ENCODE measurements at places on chromosomes 13 and 19. TPM values are rescaled to one million over a fixed set of nuclear protein-coding genes. Genes with fewer than 3 reads are reported as not detected.
A peak's percentile ranks its signal among the peaks of the same experiment; 100 is the strongest.

MEF2B gene
- total RNA-seq, result not detected

ADGRE3 gene
- total RNA-seq, result not detected

KPTN gene
- total RNA-seq, result 18.1 TPM

PRTN3 gene
- total RNA-seq, result not detected

ENOX1 gene
- total RNA-seq, result 0.68 TPM

SIGLEC12 gene
- total RNA-seq, result not detected

KCNJ14 gene
- total RNA-seq, result 0.69 TPM

EDNRB gene
- total RNA-seq, result 2.2 TPM

MYPOP gene
- 0.07 TPM for total RNA-seq

EBPL gene
- total RNA-seq, result 82.9 TPM

- peak; percentile 76 for DNase-seq
Measured at GRCh38 chr19:45200568-45200967, 22.0 kb downstream of the BLOC1S3 start.

- peak; percentile 83 for DNase-seq
Measured at GRCh38 chr19:6551607-6552450, 21.0 kb downstream of the TNFSF9 start.

DNA sequence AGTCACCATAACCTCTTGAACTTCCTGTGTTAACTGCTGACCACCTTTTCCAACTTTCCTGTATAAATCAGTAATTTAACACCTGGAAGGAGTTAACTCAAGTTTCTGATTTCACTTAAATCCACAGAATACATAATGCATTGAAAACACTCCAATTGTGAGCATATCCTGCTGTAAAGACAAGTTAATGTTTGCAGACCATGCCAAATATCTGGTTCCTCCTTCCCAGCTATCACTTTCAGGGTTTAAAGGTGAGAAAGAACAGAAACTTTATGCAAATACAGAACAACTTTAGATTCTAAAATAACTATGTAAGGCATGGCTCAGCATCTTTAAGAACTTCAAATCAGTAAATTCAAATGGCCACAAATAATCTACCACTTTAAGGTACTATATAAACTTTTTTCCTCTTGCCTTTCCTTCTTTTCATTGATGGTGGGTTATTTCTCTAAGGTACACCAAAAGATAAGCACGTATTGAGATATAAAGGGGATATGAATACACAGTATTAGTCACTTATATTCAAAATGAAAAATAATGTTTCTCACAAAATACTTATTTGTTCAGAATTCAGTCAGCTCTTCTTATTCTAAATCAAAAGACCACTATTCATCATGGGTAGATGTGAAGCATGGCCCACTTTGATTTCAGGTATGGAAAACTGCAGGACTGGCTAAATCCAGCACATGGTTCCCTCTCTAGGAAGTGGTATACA lies 6.6 kb upstream of the TPTE2 start:
- no peak for DNase-seq

DNA sequence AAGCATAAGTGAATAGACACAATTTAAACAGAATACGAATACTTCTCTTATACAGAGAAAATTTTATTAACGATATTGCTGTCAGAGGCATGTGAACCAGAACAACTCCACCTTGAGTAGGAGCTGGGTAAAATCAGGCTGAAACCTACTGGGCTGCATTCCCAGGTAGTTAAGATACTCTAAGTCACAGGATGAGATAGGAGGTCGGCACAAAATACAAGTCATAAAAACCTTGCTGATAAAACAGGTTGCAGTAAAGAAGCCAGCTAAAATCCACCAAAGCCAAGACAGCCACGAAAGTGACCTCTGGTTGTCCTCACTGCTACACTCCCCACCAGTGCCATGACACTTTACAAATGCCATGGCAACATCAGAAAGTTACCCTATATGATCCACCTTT lies 49.2 kb upstream of the TRPC4 start:
- DNase-seq, result no peak

- no peak for DNase-seq
Measured at GRCh38 chr19:58558066-58558622, at the start of gene UBE2M. Gene UBE2M, minus strand, starts transcription at chr19:58558611. Its CDS starts 230 bp downstream, at chr19:58558381.

- no peak for DNase-seq
Measured at GRCh38 chr13:95535243-95535642, 17.3 kb upstream of the CLDN10 start.

DNA sequence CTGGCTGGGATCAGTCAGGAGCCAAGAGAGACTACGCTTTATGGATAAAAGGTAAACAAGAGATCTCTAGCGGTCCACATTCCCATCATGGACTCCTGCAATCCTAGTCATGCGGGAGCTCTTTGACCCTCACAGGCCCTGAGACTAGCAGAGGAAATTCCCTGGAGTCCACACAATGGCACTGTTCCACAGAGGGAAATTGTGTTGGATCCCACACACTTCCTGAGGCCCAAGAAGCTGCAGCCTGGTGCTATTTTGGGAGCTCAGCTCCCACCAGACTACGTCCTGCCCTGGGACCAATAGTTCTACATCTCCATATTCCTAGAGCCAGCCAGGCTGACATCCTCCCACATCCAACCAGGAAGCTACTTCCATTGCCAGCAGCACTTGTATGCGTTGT lies 2358.4 kb downstream of the PCDH9 start:
- no peak for DNase-seq

GRCh38 chr13:31234729-31235128 lies 35.0 kb downstream of the B3GLCT start:
- no peak for DNase-seq

DNA sequence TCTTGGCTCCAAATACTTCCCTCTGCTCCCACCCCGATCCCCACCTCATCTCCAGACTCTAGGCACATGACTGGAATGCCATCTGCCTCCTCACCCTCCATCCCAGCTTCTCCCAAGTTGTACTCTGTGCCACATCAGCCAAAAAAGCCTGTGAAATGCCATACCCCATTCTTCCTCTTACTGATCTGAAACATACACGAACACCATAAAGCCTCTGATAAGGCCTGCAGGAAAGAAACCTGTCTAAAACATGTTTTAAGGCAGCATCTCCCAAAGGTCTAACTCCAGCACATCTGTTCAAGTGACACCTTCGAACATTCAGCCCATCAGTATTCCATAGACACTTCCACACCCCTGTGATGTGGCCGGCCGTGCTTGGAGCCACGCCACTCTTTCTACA lies 5.6 kb downstream of the GRIK5 start:
- no peak for DNase-seq

DNA sequence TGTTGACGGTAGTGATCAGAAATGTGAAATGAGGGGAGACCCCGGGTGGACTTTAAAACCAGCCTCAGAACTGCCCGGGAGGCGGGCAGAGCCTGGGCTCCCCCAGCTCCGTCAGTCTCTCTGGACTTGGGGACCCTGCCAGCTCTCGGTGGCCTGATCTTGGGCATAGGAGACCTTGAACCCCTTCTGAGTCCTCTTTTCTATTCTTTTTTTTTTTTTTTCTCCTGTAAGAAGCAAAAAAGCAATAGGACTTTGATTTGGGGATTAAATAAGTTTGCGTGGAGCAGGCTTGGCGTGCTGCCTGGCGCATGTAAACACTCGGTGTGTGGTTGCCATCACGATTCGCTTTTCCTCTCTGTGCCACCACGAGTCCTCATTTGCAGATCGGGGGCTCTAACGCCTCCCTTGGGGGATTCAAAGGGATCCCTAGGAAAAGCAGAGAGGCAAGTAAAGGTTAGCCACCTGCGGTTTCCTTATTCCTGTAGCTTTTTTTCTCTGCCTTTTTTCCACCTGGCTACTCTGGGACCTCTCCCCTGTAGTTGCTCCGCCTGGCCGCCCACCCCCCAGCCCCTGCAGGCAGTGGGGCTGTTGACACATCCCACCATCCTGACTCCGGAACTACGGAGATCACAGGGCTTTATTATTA lies 1.3 kb downstream of the SAFB start:
- DNase-seq, result peak; percentile 39

GRCh38 chr13:20118268-20119140 lies 42.3 kb downstream of the GJA3 start:
- peak; percentile 63 for DNase-seq

DNA sequence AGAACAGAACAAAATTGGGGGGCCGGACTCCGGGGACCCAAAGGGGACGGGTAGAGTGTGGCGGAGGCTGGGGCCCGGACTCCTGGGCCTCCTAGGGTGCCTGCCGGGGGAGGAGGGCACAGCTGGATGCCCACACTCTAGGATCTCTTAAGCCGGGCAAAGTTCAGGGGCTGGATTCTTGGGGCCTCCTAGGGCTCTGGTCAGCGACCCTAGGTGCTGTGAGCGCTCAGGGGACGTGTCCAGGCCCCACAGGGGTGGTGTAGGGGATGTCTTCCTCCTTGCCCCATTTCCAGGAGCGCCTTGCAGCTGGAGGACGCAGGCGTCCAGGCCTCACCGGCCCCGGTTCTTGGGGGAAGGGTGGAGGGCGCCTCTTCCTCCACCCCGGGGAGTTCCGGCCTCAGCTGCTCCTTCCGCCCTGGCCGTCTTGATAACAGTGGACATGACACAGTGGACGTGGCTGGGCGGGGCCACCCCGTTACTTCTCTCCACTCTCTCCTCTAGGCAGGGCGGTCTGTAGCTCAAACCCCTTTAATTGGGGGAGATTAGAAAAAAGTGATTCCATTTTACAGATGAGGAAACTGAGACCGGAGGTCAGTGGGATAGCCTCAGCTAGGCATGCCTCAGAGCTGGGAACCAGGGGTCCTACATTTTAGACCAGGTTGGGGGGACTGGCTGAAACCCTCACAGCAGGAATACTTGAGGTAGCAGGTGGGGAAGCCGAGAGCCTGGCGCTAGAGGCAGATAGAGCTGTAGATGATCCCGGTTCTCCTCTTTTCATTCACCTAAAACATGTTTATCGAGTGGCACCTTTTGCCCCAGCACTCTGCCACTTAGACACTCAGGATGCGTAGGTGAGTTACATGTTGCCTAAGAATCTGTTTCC lies 705 bp downstream of the STXBP2 start:
- DNase-seq, result peak; percentile 36

- DNase-seq, result no peak
Measured at GRCh38 chr13:41648314-41648935, 191.1 kb downstream of the RGCC start.

DNA sequence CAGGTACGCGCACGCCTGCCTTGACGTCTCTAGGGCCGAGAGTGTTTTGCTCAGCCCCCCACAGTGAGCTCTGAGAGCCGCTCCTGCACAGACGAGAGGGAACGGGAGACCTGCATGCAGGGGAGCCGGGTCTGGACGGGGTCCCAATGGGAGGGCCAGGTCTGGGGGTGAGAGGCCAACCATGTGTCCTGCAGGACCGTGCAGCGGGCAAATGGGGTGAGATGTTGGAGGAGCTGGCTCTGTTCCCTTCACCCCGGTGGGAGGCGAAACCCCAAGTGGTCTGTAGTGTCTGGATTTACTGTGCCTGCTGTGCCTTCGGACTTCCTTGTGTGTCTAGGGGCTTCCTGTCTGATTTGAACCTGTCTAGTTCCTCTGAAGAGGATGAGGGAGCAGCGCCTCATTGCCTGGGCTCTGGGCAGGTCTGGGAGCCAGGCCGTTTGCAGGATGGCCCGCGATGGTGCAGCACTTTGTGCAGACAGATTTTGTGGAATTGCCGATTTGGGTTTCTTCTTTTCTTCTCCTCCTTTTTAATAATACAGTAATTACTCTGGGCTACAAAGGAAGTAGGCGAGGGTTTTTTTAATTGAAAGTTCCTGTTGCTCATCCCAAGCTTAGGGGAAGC lies 2.1 kb downstream of the CSNK1G2 start:
- peak; percentile 47 for DNase-seq

- DNase-seq, result no peak
Measured at GRCh38 chr19:45752639-45753038, 16.4 kb downstream of the SIX5 start.

All from neural progenitor cell (in vitro differentiated cells).